Pancreas (tissue), 10 donors: ENCODE measurements at places on chromosomes 1 and 21. TPM values are rescaled to one million over a fixed set of nuclear protein-coding genes. Genes with fewer than 3 reads are reported as not detected.

DNA sequence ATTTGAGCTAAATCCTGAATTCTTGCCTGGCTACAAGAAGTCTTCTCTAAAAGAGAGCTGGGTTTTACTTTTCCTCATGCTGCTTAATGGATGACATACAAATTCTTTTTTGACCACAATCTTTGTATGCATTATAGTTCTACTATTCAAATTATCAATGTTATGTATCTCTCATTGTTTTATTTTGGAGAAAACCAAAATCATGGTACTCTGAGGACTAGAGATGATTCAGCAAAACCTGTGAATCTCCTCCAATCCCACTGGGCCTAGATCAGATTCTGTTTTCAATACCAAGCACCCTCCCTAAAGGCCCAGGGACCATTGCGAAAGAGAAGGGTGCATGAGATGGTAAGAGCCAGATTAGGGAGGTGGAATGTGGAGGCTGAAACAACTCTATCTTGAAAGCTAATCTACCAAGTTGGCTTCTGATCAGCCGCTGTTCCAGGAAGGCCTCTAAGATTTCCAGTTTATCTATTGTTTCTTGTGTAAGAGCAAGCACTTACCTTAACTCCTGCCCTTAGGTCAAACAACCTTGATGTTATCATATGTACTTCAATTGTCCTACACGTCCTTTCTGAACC lies 547.2 kb downstream of the PLPP3 start:
- DNase-seq: no peak

DNA sequence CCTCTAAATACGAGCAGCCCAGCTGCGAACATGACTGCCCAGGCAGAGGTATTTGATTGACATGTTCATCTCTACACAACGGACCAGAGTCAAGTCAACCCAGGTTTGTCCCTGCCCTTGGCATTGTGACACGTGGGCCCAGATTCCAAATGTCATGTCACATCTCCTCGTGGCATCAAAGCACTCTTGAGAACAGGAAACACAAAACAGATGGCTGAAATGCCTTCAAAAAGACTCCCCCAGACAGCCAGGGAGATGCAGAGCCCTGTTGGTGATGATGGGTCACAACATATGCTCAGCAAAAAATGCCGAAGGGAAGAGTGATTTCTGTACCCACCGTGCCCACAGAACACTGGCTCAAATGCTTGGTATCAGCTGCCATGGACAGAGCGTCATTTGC lies 337.8 kb upstream of the DAB1 start:
- DNase-seq: no peak

DNA sequence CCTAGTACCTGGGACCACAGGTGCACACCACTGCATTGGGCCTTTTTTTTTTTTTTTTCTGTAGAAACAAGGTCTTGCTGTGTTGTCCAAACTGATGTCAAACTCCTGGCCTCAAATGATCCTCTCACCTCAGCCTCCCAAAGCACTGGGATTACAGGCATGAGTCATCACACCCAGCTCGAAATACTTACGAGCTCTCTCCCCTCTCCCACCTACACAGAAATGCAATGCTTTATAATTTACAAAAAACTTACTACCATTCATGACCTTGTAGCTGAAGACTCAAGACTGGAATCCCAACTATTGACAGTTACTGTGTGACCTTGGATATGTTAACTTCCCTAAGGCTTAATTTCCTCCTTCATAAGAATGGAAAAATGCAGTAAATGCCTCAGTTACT lies 18.7 kb downstream of the FOXJ3 start:
- DNase-seq: no peak

DNA sequence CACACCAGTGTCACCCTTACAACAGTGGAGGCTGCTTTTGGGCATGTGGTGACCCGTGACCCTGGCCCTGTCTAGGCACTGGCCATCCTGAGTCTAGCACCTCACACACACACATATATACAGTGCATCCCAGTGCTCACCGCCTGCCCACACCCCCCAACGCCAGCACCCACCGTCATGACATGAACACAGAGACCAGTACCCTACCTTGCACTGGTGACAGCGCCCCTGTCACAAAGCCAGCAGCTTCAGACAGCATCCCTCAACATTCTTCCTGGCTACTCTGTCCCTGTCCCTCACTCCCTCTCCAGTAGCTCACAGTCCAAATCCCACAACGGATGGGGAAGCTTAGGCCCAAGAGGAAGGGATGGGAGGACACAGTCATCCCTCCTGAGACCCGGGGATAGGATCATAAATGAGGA lies 27.1 kb downstream of the AHDC1 start:
- no peak for DNase-seq

CTSK gene
- total RNA-seq: 2.0 TPM

VCAM1 gene
- total RNA-seq: 17.9 TPM

IL10 gene
- total RNA-seq: 0.12 TPM
